ENCODE measurements at places on chromosomes 5 and 9.

DNA sequence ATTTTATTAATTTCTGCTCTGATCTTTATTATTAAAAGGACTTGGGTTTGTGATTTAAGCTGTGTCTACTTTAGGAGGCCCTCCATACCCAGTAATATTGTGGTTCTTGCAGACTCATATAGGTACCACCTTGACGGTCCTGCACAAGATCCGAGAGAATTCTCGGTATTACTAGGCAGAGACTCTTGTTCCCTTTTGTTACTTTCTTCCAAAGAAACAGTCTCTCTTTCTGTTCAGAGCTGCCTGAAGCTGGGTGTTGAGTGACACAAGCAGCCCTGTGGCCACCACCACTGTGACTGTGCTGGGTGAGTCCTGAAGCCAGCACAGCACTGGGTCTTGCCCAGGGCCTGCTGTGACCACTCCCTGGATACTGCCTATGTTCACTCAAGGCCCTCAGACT lies 666.6 kb downstream of the SEMA5A start:
- no peak for DNase-seq

DNA sequence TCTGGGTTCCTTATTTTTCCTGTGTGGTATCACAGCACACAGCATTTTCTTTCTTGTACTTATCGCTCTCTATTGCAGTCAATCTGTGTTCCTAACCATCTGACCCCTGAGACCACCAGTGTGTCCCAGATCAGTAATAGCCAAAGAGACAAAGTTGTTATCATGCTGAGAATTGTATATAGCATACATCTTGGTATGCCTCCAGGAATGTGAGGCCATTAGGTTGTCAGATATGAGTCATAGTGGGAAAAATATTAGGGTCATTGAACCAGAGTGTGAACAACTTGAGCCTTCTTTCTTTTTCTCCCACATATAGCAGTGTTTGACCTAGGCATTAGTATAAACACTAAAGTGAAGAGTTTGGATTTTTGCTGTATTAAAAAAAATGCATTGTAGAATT lies 106.3 kb downstream of the NDUFAF2 start:
- no peak for DNase-seq

- DNase-seq, result no peak
These were observed 19.3 kb downstream of the GPX3 start for GRCh38 chr5:151039665-151040064.

GRCh38 chr9:72635197-72635596 lies 113.8 kb downstream of the TMC1 start:
- no peak for DNase-seq

- no peak for DNase-seq
These were observed at the start of gene FCN1 for GRCh38 chr9:134917431-134918373. Gene FCN1 (minus strand): TSS chr9:134917912. CDS start chr9:134917871, 41 bp downstream.

DNA sequence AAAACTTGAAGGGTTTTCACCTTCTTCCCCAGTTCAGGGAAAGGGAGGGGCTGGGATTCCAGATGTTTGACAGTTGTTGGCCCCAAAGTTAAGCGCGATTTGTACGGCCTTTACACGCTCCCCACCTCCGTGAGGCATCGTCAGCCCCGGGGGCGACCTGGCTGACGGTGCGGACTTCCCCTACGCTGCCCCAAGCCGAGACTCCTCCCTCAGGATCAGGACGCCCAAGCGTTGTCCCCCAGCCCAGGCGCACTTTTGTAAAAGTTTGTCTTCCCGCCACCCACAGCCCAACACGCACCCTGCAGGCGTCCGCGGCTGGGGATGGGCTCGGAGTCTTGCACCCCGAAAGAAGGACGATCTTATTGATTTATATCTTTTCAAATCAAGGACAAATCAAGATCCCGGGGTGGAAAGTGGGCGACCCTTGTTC lies 713 bp downstream of the MOB3B start:
- DNase-seq, result no peak

GRCh38 chr9:28616310-28616709 lies 1043.0 kb upstream of the C9orf72 start:
- DNase-seq, result no peak

GRCh38 chr9:124512806-124513204 lies 5.6 kb upstream of the NR5A1 start:
- no peak for DNase-seq
